ENCODE measurements at places on chromosomes 2 and 18.

DNA sequence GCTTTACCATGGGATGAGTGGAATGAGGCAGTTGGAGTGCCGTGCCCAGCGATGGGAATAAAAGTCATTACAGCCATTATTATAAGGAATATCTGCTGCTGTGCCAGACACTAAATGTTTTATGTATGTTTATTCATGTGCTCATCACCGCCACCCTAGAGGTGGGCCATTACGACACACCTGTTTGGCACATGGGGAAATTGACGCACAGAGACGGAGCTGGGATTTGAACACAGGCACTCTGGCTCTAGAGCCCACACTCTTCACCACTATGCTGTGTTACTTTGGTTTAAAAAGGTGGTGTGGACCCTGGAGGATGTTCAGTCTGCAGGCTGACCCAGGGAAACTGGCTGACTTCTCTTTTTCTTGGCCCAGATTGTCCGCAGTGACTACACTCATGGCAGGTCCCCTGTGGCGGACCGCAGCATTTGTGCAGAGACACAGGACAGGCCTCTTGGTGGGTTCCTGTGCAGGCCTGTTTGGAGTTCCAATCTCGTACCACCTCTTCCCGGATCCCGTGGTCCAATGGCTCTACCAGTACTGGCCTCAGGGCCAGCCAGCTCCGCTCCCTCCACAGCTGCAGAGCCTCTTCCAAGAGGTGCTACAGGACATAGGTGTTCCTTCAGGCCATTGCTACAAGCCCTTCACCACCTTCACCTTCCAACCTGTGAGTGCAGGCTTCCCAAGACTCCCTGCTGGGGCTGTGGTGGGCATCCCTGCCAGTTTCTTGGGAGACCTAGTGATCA lies 1.6 kb downstream of the TMEM177 start:
- DNase-seq, result no peak

GRCh38 chr2:69811018-69811417 lies 18.4 kb upstream of the GMCL1 start:
- DNase-seq, result no peak

DNA sequence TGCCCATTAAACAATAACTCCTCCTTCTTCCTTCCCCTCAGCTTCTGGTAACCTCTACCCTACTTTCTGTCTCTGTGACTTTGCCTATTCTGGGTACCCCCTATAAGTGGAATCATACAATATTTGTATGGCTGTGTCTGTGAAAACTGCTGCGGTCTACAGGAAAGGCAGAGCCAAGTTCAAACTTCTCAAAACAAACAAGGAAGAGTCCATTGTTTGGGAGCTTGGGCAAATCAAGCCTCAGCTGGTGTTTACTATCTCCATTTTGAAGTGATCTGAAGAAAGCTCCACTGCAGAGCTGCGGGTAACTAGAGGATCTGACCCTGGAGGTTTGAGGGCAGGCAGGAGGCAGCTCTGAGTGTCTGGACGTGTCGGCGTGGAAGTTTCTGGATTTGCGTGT lies 48.6 kb upstream of the DAPL1 start:
- no peak for DNase-seq

DNA sequence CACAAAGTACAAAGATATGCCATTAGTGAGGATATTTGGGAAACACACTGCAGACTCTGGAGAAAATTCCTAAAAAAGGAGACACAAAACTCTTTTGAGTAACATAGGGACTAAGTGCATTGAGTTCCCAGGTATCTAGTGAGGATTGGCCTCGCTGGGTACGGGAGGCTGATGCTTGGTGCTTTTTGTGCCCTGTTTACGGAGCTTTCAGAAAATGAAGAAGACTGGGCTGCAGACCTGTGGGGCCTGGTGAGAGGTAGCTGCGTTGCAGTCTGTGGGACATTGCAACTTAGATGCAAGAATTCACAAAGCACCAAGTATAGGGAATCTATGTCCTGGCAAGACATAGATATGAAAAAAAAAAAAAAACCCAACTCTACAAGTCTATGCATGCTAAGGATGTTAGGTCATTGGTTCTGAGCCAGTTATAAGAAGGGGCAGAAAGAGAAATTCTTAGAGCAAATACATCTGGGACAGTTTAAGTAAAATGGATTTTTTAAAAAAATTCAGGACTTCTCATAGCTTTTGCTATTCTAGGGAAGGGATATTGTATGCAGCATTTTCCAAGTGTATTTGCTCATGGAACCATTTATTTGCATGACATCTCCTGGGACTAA lies 156.0 kb downstream of the SLC4A3 start:
- no peak for DNase-seq

- no peak for DNase-seq
Measured at GRCh38 chr18:61669320-61669719, 223.5 kb downstream of the RNF152 start.

DNA sequence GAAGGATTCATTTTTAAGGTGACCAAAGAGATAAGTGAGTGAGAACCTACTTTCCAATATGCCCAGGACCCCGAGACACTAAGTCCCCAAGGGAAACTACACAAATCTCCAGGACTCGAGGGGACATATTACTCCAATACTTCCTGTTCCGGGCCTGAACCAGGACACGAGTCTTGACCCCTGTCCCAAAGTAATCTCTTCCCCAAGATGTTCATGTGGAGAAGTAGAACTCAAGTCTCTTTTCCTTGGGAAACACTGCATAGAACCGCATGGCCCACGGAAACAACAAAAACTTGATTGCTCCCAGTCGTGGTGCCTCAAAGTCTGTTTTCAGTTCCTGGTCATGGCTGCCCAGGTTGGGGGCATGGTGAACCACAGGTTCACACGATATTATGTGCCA lies 87.2 kb upstream of the ZEB2 start:
- DNase-seq, result no peak

DNA sequence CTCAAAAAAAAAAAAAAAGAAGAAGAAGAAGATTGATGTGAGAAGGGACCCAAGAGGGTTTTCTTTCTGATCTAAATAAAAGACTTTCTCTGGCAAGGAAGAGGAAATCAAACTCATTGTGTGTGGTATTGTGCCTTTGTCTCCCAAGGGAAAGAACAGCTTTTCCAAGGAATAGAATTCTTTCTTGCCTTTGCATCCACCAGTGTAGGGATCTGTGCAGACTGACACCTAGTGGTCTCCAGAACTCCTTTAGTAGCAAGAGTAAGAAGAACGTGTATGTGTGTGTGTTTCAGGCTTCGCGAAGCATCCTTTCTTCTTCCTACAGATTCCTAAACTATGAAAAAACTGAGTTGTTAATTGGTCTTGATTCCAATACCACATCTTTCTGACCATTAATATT lies 33.5 kb upstream of the CRIM1 start:
- no peak for DNase-seq

DNA sequence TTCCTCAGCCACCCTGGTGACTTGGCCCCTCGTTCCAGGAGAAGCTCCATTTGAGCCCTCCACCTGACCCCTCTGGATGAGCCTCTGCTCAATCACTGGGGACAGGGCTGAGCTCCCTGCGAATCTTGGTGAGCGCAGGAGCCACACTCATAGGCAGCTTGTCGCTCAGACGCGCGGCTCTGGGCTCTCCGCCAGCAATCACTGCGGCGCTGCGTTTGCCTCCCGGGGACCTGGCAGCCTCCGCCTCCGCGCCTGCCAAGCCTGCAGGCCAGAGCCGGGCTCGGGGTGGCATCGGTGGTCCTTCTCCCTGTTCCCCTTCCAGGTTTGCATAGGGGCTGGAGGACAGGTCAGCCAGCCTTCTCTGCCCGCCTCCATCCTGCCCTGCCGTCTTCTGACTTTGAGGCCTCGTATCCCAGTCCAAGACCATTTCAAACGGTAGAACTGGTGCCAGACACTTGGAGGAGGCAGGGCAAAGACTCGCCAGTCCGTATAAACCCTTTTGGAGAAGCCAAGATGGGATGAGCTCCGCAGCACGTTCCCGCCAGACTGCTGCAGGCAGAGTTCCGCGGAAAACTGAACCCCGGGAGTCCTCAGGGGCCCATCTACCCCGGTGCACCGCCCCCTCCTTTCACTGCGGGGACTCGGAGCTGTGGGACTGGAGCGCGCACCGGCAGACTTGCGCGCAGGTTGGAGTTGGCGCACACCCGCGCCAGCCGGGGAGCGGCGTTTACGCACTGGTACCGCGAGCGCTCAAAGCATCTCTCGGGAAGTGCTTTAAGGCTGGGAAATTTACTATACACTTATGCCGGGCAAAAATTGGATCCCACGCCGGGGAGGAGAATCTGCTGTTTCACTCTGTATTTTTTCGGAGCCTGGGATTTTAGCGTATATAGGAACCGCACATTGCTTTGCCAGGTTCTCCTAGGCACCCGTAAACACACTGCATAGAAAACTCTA lies 1.1 kb upstream of the TACR1 start:
- peak; percentile 83 for DNase-seq

GRCh38 chr2:43759195-43759594 lies 14.6 kb upstream of the DYNC2LI1 start:
- DNase-seq, result no peak

DNA sequence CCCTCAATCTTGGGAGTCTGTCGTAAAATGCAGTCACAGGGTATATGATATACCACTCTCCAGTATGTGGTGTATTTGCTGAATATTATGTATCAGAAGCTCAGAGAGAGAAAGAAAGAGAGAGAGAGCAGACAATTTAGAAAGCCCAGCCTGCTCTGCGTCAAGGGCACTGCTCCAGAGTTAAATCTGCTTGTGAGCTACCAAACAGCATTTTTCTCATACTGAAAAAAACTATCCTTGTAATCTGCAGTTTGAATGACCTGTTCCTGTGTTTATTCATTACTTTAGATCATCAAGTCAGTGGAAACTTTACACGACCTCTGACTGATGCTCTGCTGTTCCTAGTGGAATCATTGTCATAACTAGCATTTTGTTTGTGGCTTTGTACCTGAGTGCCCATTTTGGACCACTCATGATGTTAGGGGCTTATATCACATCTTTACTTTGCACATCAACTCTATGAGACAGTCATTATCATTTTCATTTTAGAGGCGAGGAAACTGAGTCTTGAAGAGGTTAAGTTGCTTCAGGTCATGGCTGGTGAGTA lies 89.2 kb upstream of the PELI1 start:
- DNase-seq, result no peak

DNA sequence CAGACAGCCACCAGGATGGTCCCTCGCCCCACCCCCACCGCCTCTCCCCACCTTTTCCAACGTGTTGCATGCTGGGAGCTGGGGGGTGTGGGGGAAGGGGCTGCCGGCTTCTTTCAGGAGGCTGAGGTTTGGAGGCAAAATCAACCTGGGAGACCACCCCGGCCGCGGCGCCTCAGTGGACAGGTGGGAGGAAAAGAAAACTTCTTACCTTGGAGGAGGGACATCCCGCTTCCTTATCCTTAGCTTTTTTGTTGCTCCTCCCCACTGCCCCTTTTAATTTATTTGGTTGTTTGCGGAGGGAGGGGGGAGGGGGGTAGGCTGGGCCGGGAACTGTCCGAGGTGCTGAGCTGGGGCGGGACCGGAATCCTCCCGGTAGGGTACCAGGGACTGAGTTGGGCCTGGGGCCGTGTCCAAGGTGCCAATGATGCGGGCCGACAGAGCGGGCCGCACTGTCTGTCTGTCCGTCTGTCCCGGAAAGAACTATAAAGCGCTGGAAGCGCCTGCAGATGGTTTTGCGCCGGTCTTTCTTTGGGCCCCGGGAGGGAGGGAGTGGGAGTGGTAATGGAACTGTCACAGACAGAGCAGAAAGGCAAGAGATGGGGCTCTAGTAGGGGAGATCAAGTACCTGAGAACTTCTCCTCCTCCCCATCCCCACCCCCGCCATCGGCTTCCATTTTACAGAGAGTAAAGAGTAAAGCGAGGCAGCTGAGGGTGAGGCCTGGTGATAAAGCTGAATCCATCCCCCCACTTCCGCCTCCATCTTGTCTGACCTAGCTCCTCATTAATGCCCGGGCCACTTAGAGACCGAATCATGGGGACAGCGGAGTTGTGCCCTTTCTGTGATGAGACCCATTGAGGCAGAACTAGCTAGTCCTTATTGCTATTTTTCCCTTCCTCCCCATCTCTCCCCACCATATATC lies 2.4 kb downstream of the CDK5R2 start:
- DNase-seq, result no peak

DNA sequence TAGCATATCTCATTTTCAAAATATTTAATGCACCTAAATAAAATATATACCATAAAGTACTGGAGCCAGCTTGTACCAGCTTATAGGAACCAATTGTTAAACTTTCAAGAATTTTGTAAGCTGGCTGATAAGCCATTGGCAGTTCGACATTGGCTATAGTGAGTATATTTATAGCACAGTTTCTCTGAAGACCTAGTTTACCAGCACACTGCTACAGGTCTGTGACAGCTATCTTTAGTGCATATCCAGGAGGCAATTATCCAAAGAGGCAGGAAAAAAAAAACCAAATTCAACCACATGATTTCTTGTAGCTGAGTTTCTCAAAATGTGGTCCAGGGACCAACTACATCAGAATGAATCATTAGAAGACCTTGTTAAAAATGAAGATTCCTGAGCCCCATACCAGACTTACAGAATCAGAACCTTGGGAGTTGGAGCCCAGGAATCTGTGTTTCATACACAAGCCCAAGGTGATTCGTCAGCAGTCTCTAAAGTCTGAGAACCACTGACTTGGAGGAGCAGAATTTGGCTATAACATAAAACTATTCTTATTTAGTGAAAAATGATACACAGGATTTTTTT lies 279.0 kb upstream of the NRP2 start:
- no peak for DNase-seq

DNA sequence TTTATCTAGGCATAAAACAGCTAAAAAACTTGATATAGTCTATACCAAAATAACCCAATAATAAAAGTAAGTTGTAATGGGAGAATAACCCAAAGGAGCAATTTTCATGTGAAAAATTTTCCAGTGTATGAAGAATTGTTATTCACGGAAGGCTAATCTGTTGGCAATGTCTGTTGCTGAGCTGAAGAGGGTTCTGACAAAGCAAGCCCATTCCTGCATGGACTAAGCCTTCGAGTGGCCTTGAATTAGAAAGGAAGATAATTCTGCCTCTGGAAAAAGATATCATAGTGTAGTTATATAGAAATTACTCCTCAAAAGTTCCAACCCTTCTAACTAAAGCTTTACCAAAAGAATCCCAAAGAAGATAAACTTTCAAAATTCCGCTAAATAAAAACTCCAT lies 101.5 kb downstream of the MAP2 start:
- no peak for DNase-seq

GRCh38 chr2:57602733-57603132 lies 443.9 kb upstream of the VRK2 start:
- DNase-seq, result no peak

- peak; percentile 51 for DNase-seq
Measured at GRCh38 chr18:14085770-14086457, 46.3 kb downstream of the ZNF519 start.

GRCh38 chr2:69524799-69525198 lies 87.6 kb upstream of the NFU1 start:
- no peak for DNase-seq

DNA sequence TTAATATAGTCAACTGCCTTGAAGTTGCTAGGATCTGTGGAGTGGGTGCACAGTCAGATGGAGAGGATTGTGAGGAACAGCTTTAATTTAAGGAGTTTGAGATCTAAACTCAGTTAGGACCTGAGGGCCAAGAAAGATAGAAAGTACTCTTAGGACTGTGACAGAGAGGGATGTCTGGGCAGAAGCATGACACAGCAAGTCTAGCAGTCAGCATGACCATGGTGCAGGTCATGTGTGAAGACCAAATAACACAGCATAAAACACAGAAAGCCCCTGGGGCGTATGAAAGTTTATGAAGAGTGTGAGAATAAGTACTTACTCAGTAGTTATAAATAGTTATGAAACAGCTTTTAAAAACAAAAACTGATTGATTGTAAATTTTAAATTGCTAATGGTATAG lies 107.2 kb downstream of the GALNT1 start:
- no peak for DNase-seq
